RWPE2 (cell line): ENCODE measurements at places on chromosomes 12 and 14.

- H3K36me3 ChIP-seq, result no peaks in the 10 kb centered on the region
- H3K27me3 ChIP-seq, result no peaks in the 10 kb centered on the region
- no peak overlapping the region for H3K27ac ChIP-seq
- peaks cover 21% of the 10 kb centered on the region for H3K4me1 ChIP-seq
- DNase-seq, result no peak
Observed at GRCh38 chr12:88574278-88574677, 6.0 kb downstream of the KITLG start.

- no peaks in the 10 kb centered on the region for H3K4me1 ChIP-seq
- H3K27ac ChIP-seq, result no peak overlapping the region
- no peaks in the 10 kb centered on the region for H3K36me3 ChIP-seq
- no peak for DNase-seq
Observed at GRCh38 chr14:28398506-28398905, 368.1 kb upstream of the FOXG1 start.

- peak overlapping the region; percentile 69 for H3K4me3 ChIP-seq
- DNase-seq, result no peak
- peaks cover 37% of the 10 kb centered on the region for H3K36me3 ChIP-seq
- peak overlapping the region; percentile 93 for H3K27ac ChIP-seq
- H3K27me3 ChIP-seq, result no peaks in the 10 kb centered on the region
- peaks cover 22% of the 10 kb centered on the region for H3K4me1 ChIP-seq
Observed at GRCh38 chr12:45730084-45730347, 510 bp downstream of the ARID2 start.

- H3K27ac ChIP-seq, result no peak overlapping the region
- H3K4me3 ChIP-seq, result no peak overlapping the region
- no peak for DNase-seq
- no peaks in the 10 kb centered on the region for H3K27me3 ChIP-seq
Observed at GRCh38 chr14:100854435-100854834, 28.5 kb downstream of the MEG3 start.
